Left kidney (tissue), 8 donors: ENCODE measurements at places on chromosomes 1 and 21. TPM values are rescaled to one million over a fixed set of nuclear protein-coding genes. Genes with fewer than 3 reads are reported as not detected.
A peak's percentile ranks its signal among the peaks of the same experiment; 100 is the strongest.

Gene GORAB
- 25.5 TPM for polyA plus RNA-seq

Gene PYHIN1
- polyA plus RNA-seq = 0.15 TPM

Gene ARHGEF10L
- 39.2 TPM for polyA plus RNA-seq

Gene TEX38
- 0.62 TPM for polyA plus RNA-seq

Gene TSPAN1
- polyA plus RNA-seq = 50.1 TPM

Gene LRRC3
- polyA plus RNA-seq = 4.6 TPM

Gene L1TD1
- polyA plus RNA-seq = 5.2 TPM

Gene NGF
- polyA plus RNA-seq = 1.8 TPM

Gene LAPTM5
- polyA plus RNA-seq = 12.7 TPM

Gene C1orf210
- polyA plus RNA-seq = 21.1 TPM

DNA sequence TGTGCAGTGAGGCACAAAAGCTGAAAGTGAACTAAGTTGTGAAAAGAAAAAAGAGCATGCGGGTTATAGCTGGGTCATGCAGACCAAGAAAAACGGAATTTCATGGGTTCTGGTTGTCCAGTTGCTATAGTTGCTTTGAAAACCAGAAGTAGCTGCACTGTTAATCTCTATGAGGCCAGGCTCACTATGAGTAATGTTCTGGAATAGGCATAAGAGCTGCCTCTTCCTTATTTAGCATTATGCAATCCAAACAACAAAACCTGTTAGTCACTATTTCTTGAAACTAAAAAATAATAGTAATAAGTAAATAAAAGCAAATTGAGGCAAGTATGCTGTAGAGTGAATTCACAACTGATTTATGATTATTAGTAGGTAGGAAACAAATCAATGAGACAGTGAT, 1383.7 kb downstream of the MRPL39 start:
- no peak for DNase-seq

DNA sequence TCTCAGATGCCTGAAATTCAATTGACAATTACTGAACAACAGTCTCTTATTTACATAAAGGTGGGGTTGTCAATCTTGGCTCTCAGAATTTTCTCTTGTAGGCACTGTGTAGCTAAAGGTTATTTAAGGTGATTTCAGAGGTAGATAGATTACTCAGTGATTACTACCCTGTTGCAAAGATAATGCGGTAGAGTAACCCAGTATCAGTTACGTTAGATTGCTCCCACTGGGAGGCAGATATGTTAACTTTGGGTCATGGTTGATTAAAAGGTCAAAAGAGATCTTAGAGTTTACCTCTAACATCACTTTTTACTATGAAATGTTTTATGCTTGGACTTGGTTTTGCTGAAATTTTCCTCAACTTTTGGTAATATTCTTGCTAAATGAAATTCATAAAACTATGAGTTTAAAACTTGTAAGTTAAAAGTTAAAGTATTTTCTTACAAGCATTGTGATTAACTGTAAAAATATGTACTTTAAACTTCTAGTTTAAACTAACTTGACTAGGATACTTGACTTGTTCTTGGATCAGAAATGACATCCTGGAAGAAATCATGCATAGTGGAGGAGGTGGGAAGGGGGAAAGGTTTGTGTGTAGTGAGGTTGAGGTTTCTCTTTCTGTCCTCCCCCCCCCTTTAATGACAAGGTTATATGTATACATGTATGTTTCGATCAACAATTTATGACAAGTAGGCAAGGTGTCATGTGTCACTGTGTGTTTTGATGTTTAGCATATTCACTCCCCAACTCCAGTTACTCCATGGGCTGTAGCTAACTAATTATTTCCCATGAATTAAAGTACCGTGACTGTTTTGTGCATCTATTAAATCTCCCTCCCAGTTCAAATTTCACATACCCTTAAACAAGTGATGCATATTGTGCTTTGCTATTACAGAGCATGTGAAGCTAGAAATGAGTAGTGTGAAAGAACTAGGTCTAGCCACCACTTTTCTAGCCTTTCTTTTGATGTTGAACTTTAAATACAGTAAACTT, 2.9 kb downstream of the LAMC1 start:
- DNase-seq = peak; percentile 70

GRCh38 chr1:161195171-161195570, 3.7 kb downstream of the ADAMTS4 start:
- DNase-seq = no peak

DNA sequence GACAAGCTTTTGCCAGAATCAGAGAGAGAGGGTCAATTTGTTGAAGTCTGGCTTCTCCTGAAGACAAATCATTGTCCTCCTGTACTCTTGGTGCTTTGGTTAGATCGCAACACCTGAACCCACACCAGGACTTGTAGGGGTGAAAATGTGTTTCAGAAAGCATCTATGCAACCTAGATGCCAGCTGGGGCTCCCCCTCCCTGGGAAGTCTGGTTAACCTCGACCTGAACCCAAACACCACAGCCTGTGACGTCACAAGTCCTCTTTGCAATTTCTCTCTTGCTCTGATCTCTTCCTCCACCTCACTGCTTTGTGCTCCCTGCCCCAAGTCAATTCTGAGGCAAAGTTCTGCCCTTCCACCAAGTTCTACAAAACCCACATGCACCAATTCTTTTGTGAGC, 42.8 kb upstream of the USP24 start:
- DNase-seq = no peak

- no peak for DNase-seq
Measured at GRCh38 chr1:951364-951763, 7.7 kb downstream of the NOC2L start.

GRCh38 chr1:39091845-39092645, 65.9 kb downstream of the NDUFS5 start:
- peak; percentile 71 for DNase-seq

- DNase-seq = no peak
Measured at GRCh38 chr1:78383923-78384322, 106.9 kb upstream of the PTGFR start.

DNA sequence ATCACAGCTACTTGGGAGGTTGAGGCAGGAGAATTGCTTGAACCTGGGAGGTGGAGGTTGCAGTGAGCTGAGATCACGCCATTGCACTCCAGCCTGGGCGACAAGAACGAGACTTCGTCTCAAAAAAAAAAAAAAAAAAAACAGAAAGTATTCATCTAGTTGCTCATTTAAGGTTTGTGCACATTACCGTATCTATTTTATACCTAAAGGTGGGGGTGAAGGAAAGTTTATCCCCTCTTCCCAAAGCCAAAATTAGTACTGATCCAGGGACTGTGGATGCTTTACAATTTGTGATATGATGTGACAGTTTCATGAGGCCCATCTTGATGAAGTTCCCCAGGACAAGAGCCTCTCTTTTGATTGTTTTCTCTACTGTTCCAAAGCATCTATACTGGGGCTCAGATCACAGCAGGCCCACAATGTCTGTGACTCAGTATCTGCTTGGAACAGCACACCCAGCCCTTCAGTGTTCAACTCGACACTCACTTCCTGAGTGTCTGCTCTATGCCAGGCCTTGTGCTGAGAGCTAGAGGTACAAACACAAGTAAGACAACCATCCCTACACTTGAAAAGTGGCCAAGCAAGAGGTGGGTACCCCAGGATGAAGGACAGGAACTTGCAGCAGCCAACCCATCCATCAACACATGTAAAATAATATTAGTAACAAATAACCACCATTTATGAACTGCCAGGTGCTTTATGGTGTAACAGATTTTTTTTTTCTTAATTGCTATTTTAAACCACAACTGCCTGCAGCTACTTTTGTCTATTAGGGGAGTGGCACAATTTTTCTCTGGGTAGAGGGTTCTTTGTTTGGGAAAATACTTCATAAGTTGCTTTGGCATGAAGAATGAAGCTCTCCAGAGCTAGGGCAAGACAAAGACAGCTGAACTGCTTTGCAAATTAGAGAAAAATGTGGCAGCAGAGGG, 29.0 kb upstream of the KHDRBS1 start:
- no peak for DNase-seq

DNA sequence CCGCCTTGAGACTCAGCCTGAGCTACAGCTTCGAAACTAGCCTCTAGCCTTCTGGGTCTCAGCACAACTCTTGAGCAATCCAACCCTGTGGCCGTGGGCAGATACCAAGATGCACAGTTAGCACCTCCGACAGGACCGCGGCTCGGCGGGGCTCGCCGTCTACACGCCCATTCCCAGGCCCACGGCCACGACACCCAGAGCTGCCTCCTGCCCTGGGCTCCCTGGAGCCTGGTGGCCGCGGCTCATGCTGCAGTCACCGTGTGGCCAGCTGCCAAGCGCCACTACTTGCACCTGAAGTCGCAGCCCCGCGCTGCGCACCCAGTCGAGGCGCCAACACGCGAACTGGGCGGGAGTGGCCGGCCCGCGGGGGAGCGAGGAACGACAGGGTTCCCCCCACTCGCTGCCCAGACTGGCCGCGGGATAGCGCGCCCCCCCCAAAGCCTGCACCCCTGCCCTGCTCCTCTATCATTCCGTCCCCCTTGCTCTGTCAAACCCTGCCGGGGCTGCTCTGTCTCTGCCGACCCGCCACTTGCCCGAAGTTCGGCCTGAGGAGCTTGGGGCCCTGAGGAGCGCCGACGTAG, 729 bp upstream of the CDCA8 start:
- DNase-seq = no peak

DNA sequence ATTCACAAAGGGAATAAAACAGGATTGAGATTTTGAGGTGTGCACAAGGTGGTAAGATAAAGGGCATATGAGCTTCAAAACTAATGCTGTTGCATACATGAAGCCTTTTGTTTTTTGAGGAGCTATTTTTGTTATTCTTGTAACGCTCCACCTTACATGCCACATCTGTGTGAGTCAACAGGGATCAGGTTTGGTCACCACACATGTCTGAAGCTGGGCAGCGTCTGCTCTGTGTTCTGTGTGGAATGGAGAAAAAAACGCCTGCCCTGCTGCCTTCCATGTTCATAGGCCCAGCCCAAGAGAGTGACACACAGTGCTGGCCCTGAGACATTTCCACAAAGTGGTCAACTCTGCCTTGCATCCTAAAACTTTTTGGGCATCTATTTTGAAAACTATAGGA, 67.7 kb downstream of the MPZL1 start:
- no peak for DNase-seq

DNA sequence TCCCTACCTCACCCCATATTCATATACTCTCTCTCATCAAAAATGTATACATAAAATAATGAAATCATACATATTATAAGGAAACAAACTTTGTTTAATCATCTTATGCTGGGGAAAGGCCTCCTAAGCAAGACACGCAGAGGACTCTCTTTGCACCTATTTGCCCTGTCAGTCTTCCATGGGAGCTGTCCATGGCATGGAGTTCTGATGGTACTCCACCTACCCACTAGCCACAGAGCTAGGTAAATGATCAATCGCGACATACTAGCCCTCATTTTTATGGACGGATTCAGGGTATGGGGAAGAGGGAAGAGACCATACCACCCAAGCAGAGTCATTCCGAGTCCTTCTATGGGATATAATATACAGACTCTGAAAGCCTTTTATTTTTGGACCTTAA, 131.0 kb downstream of the CSMD2 start:
- no peak for DNase-seq

GRCh38 chr1:66243548-66244130, 290.3 kb upstream of the SGIP1 start:
- no peak for DNase-seq
